Left colon (tissue), 2 donors: ENCODE measurements at places on chromosomes 4 and X.
A peak's percentile ranks its signal among the peaks of the same experiment; 100 is the strongest.

- no peak for DNase-seq
Measured at GRCh38 chr4:38939165-38939564, 71.6 kb downstream of the FAM114A1 start.

- no peak for DNase-seq
Measured at GRCh38 chrX:119402588-119402987, 3.5 kb downstream of the SLC25A43 start.

GRCh38 chr4:53943345-53944085, 120.9 kb downstream of the CHIC2 start:
- DNase-seq, result no peak

DNA sequence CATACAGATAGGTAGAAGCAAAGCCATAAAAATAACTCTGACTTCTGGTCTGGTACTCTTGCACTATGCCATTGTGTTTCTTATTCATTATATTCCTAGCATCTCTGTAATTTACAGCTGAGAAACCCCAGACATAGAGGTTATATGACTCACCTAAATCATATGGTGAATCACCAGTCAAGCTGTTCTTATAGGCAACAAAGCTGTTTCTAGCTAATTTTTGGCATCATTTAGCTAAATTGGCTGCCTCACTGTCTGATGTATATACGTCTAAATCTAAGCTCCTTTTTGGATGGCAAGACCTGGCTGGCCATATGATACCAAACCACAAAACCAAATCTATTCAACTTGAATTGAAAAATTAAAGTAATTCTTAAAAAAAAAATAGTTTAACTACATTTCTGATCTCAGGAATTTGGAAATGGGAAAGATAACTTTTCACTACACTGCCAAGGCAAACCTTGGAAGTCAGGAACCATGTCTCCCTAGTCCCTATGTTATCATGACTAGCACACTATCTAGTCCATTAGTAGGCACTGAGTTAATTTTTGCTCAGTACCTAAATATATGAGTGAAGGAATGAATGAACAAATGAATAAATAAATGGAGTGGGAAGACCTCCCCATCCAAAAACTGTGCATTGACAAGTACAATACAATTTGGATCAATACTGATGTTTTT, 41.3 kb upstream of the STAG2 start:
- DNase-seq, result no peak

GRCh38 chr4:63505714-63506460, 903.4 kb downstream of the TECRL start:
- no peak for DNase-seq

- DNase-seq, result no peak
Measured at GRCh38 chr4:118682928-118683327, 2.3 kb upstream of the METTL14 start.

- no peak for DNase-seq
Measured at GRCh38 chr4:164484551-164484950, 269.4 kb upstream of the SMIM31 start.

- DNase-seq, result no peak
Measured at GRCh38 chr4:107548211-107548905, 171.7 kb downstream of the PAPSS1 start.

GRCh38 chr4:133618963-133619362, 469.9 kb downstream of the PCDH10 start:
- no peak for DNase-seq

- DNase-seq, result no peak
Measured at GRCh38 chr4:119795986-119796578, 167.5 kb upstream of the PDE5A start.

DNA sequence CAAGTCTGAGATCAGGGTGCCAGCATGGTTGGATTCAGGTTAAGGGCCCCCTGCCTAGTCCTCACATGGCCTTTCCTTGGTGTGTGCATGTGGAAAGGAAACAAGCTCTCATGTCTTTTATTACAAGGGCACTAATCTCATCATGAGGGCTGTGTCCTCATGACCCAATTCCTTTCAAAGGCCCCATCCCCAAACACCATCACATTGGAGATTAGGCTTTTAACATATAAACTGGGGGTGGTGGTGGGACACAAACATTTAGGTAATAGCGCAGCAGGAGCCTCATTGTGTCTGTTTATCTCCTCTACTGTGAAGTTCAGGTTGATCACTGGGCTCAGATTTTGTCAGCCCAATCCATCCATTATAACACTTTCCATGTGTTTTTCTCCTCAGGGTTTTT, 41.0 kb downstream of the BEX3 start:
- no peak for DNase-seq

GRCh38 chr4:28358606-28359005, 1498.0 kb downstream of the STIM2 start:
- DNase-seq, result no peak

- no peak for DNase-seq
Measured at GRCh38 chr4:156018383-156018782, 64.7 kb upstream of the CTSO start.

- no peak for DNase-seq
Measured at GRCh38 chr4:182143822-182144625, 99.2 kb upstream of the TENM3 start.

- DNase-seq, result no peak
Measured at GRCh38 chr4:5503336-5503936, 204.9 kb downstream of the EVC2 start.

DNA sequence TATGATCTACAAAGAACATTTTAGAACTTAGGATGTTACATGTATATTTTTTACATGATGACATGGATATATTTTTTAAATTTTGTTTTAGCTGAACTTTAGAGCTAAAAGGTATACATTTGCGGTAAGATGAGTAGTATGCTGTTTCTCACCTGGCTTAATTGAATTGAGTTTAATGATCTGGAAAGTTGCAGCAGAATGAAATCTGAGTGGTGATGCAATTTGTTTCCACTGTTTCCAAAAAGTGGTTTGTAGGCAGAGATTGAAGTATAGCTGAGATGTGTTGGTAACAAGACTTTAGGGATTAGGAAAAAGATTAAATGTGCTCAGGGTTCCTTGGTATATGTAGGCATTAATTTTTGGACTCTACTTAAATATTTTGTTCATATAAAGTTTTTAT, 68.1 kb downstream of the HPF1 start:
- no peak for DNase-seq

- no peak for DNase-seq
Measured at GRCh38 chr4:128322986-128323385, 35.4 kb upstream of the PGRMC2 start.

GRCh38 chr4:139800082-139800481, 134.5 kb downstream of the MGST2 start:
- no peak for DNase-seq

GRCh38 chrX:857376-857775, 226.8 kb downstream of the SHOX start:
- DNase-seq, result no peak

DNA sequence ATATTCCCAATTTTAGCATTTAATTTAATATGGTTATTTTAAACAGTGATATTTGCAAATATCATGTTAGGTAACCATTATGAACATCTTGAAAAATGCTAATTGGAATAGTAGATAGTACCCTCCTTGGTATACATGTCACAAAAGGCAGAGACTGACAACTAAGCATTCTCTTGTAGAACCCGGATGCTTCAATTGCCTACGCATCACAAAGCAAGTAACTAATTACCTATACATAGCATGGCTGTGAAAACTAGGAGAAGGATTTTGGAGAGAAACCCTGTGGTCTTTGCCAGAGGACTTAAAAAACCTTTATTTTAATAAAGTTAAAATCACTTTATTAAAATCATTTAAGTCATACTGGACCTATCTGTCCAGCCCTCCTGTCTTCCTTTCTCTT, 764.1 kb upstream of the TENM3 start:
- DNase-seq, result no peak

- no peak for DNase-seq
Measured at GRCh38 chrX:48883729-48884128, 13.8 kb downstream of the TIMM17B start.

GRCh38 chr4:52051213-52051614, at the start of gene SPATA18:
Gene SPATA18, plus strand, starts transcription at chr4:52051304. Its CDS starts 401 bp downstream, at chr4:52051705.
- DNase-seq, result peak; percentile 27

DNA sequence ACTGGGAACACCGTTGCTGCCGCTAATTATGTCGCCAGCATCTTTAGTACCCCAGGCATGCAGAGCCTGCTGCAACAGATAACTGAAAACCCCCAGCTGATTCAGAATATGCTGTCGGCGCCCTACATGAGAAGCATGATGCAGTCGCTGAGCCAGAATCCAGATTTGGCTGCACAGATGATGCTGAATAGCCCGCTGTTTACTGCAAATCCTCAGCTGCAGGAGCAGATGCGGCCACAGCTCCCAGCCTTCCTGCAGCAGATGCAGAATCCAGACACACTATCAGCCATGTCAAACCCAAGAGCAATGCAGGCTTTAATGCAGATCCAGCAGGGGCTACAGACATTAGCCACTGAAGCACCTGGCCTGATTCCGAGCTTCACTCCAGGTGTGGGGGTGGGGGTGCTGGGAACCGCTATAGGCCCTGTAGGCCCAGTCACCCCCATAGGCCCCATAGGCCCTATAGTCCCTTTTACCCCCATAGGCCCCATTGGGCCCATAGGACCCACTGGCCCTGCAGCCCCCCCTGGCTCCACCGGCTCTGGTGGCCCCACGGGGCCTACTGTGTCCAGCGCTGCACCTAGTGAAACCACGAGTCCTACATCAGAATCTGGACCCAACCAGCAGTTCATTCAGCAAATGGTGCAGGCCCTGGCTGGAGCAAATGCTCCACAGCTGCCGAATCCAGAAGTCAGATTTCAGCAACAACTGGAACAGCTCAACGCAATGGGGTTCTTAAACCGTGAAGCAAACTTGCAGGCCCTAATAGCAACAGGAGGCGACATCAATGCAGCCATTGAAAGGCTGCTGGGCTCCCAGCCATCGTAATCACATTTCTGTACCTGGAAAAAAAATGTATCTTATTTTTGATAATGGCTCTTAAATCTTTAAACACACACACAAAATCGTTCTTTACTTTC, 1.8 kb downstream of the UBQLN2 start:
- no peak for DNase-seq

GRCh38 chrX:154731881-154732280, 19.0 kb downstream of the GAB3 start:
- DNase-seq, result no peak

DNA sequence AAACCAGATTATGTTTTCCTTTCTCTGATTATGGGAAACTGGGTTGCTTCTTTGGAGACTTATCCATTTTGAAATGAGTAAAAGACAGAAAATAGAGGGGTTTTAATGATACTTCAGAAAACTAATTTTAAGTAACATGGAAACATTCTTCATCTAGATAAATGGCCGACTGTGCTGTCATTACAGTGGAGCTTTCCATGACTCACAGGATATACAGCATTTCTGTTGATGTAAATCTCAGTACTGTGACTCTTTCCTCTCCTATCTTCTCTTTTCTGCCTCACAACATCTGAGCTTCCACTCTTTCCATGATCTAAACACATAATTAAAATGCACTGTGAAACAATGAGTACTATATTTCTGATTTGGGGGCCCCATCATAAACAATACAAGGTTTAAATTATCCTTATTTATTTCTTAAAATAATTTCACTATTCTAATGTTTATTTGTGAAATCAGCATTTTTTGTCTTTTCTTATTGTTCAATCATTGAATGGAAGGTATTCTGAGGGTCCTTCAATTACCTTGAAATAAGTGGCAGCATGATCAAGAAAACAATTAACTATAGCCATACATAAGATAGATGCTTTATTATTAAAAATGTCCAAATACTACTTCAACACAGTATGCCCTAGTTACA, 19.3 kb downstream of the SEC24D start:
- no peak for DNase-seq

- no peak for DNase-seq
Measured at GRCh38 chr4:179584101-179584500, 2141.9 kb upstream of the AGA start.

- no peak for DNase-seq
Measured at GRCh38 chr4:133592591-133592990, 443.5 kb downstream of the PCDH10 start.

GRCh38 chr4:55378617-55379467, 16.9 kb upstream of the TMEM165 start:
- DNase-seq, result peak; percentile 49

DNA sequence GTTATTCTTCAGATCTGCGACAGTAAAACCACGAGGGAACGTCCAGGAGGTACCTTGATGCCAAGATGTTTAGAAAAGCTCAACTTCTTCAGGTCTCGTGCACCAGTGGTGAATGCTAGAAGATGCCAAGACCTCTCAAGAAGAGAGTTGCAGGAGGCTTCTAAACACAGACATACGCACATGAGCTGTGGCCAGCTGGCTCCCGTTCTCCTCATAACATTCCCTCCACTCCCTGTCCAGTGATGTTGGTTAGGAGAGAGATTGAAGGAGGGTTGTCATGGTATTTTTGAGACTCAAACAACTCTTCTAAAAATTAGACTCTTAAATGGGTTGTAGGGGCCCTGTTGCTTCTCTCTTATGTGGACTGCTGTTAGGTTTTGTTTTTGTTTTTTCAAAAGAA, 184.3 kb downstream of the QDPR start:
- DNase-seq, result no peak

GRCh38 chr4:78939667-78940008, 400 bp upstream of the PAQR3 start:
- DNase-seq, result no peak

DNA sequence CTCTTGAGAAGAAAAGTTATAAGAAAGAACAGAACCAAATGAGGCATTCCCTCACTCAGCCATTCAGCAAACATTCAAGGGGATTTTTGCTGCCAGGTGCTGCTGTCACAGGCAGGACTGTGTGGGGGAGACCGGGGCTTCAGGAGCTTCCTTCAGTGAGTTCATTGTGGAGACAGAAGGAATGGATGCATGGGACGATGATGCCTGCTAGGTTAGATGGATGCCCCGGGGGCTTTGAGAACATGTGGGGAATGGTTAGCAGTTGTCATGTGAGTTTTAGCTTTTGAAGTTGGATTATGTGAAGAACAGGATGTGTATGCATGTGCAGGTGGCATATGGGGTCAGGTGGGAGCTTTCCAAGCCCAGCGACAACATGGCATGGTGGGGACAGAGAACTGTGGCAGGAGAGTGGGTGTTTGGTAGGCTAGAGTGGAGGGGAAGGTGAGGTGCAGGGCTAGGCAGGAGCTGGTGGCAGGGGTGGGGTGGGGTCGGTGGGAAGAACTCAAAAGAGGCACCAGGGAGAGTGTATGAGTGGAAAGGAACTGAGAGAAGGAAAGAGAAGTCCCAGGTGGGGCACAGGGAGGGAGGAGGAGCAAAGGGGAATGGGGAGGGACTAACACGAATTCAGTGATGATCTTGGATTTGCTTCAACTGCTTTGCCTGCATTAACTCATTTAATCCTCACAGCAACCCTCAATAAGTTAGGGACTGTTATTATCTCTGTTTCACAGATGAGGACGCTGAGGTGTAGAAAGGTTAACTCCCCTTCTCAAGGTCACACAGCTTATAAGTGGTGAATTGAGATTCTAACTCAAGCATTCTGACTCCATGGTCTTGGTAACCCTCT, 8.4 kb downstream of the DCUN1D4 start:
- no peak for DNase-seq
